NCI-H1694 (cell line): ENCODE measurements at places on chromosomes 6 and 20.

GRCh38 chr20:24452498-24453127 lies 16.8 kb upstream of the SYNDIG1 start:
- DNase-seq, result no peak

DNA sequence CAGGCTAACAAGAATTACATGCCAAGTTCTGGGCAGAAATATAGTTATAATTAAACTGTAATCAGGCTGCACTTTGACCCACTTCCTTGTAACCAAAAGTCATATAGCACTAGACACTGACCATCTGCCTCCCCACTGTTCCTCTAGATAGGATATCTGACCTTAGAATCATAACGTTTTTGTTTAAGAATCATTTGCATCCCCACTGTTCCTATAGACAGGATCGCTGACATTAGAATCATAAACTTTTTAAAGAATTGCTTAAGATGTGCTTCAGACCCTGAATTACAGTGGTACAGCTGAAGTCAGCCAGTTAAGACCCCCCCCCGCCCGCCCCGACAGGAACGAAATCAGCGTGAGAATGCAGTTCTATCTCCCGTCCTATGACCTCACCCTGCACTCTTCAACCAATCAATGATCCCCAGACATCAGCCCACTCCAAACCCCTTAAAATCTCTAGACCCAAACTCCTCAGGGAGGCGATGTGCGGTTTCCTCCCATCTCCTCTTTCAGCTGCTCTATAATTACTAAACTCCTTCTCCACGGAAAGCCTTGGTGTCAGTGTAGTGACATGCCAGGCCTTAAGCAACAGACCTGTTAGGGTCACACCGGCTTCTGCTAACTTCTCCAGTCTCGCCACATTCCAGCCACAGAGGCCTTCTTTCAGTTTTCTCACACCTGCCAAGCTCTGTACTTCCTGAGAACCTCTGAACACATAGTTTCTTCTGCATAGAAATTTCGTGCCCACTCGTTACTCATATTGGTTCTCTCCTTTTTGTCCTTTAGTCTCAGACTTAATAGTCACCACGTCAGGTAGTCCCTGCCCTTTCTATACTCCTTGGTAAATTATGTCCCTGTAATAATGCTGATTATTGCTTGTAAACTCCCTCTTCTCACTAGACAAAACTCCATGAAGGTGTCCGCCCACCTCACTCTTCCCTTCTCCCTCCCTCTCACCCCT lies 93.5 kb downstream of the DTNBP1 start:
- DNase-seq, result no peak

DNA sequence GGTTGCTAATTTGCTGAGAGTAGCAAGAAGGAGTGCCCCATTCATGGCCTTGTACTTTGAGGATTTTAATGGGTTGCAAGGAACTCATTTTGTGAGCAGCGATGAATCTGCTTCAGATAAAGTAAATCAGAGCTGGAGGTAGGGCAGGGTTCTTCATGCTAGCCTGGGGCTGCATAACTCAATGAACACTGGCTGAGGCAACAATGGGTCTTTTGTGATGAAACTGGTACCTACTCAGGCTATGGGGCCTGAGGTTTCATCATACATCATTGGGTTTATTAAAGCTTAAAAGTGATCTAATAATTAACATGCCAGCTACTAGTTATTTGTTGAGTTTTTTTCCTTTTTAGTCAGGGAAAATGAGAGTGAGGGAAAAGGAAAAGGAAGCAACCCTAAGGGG lies 106.9 kb downstream of the FAM50B start:
- no peak for DNase-seq

DNA sequence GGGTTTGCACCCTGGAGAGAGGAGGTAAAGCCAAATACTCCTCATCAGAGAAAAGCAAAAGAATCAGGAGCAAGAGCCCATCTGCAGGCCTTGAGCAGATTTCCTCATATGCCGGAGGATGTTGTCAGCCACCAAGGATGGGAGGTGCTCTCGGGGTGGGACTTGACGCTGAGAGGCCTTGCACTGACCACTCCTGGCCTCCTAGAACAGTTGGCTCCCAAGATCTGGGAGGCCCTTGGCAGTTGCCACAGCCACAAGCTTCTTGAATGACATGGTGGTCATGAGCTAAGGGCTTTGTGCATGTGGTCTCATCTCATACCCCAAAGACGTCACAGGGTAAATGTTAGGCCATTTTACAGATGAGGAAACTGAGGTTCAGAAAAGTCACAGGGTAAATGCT lies 75.2 kb upstream of the PMEPA1 start:
- no peak for DNase-seq

GRCh38 chr6:137010128-137010718 lies 34.5 kb downstream of the IL20RA start:
- no peak for DNase-seq

GRCh38 chr20:54368570-54368969 lies 106.8 kb upstream of the DOK5 start:
- no peak for DNase-seq
